ENCODE measurements at places on chromosomes 7 and 10. TPM values are rescaled to one million over a fixed set of nuclear protein-coding genes. Genes with fewer than 3 reads are reported as not detected.

Gene TPK1
- 2.2 TPM for total RNA-seq

Gene UCMA
- not detected for total RNA-seq

Gene C10orf53
- total RNA-seq, result not detected

Gene PIP
- not detected for total RNA-seq

Gene FFAR4
- total RNA-seq, result not detected

Gene SDK1
- 0.44 TPM for total RNA-seq

Gene INSYN2A
- total RNA-seq, result not detected

Gene MKI67
- 4.4 TPM for total RNA-seq

Gene CLDN3
- total RNA-seq, result not detected

Data from cardiac ventricle fibroblast (primary cell).